SW480 (cell line): ENCODE measurements at places on chromosomes 2 and 18.

DNA sequence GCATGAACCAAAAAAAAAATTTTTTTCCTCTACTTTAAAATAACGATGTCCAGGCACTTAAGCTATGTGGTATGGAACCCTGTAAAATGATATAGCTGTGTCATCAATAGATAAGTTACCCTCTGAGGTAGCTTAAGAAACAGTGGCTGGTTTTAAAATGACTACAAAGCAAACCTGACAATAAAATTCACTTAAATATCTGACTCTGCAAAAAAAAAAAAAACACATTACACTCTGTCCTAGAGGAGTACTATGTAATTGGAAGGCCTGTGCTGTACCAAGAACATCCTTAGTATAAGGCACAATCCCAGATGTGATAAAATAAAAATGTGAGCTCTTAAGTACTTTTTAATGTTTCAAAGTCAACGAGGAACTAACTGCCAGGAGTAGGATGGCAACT is 322.4 kb downstream of the ALK start:
- no peak for DNase-seq

DNA sequence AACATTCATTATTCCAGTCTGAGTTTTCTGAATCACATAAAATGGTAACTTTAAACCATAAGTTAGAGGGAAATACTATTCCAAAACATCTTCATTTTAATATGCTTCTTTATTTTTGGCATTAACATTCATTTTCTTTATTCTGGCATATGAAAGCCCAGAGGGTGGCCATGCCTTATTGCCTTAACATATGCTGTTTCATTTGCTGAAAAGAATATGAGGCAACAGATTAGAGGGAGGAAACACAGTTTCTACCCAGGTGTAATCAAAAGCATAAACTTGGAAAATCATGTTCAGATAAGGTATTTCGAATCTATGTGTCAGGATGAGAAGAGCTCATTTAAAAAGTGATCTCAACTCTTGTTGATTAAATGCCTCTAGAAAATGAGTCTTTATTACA is 379.9 kb upstream of the DSEL start:
- DNase-seq: no peak

- DNase-seq: peak; percentile 66
Observed at GRCh38 chr18:34707670-34708069, 2.4 kb upstream of the DTNA start.

GRCh38 chr2:240387325-240387668 is 48.2 kb upstream of the GPC1 start:
- no peak for DNase-seq

- no peak for DNase-seq
Observed at GRCh38 chr2:129793431-129793902, 186.0 kb upstream of the RAB6C start.

DNA sequence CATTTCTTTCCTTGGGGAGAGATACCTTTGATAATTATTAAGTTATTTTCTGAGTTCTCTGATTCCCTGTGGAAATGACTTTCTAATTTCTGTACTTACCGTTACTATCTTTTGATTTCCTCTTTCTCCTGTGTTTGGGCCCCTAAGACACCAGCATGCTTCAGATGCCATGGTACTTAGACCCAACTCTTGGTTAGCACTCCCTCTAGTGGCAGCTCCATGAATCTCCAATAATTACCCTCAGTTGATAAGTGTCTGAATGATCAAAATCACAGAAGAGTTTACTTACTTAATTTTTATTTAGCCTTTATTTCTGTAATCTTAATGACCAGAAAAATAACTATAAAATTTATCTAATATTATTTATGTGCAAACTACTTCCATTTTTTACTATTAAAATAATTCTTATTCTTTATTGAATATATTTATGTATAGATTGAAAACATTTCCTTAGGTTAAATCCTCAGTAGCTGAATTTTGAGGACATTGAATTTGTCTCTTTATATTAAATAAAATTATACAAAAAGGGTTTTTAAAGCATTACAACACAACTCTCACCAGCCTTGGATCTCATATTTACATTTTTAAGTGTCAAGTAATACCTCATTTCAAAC is 300.4 kb downstream of the KCNS3 start:
- DNase-seq: peak; percentile 49

- no peak for DNase-seq
Observed at GRCh38 chr2:180507028-180507427, 473.4 kb upstream of the UBE2E3 start.

- DNase-seq: no peak
Observed at GRCh38 chr18:57754577-57755338, 48.4 kb downstream of the ATP8B1 start.

DNA sequence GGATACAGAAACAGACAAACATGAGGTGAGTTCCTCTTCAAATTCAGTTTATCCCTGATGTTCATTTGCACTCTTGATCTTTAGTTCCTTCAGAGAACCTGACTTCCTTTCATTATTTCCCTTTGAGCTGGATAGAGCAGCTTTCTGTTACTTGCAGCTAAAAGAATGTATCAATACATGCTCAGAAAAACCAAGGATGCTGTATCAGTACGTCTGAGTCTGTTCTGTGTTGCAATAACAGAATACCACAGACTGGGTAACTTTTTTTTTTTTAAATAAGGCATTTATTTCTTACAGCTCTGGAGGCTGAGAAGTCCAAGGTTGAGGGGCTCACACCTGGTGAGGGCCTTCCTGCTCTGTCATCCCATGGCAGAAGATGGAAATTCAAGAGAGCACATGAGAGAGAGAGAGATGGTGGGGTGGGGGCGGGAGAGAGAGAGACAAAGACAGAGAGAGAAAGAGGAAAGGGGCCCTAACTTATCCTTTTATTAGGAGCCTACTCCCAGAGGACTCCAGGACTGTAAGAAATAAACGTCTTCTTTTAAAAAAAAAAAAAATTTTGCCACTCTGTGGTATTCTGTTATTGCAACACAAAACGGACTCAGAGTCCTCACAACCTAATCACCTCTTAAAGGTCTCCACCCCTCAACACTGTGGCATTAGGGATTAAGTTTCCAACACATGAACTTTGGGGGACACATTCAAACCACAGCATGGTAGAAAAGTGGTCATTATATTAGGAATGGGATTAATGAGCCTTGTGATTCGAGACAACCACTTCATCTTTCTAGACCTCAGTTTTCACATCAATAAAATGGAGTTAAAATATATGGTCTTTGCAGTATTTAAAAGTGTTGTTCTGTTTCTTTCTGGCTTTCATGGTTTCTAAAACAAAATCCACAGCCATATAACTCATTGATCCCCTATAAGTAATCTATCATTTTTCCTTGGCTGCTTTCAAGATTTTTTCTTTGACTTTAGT is 18.4 kb upstream of the SELENOI start:
- DNase-seq: no peak

GRCh38 chr2:76752506-76752905 is 769.7 kb downstream of the LRRTM4 start:
- no peak for DNase-seq

GRCh38 chr18:45462179-45462578 is 153.1 kb upstream of the SLC14A2 start:
- DNase-seq: no peak

DNA sequence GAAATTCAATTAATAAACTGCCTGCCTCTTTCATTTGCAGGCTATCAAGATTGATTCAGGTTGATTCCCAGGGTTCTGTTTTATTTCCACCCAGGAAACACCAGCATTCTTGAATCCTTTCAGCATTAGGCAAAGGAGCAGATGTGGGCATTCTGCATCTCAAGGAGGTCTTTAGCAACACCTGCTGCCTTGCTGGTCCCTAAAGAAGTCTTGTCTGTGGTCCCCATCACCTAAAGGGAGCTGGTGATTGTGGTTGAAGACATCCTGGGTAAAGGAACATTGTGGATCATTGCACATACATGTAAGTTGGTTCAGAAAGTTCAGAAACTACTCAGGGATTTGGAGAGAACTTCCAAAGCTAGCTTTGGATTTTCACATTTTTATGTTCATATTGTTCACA is 78.3 kb downstream of the EVA1A start:
- no peak for DNase-seq

GRCh38 chr2:208358758-208359631 is 47.6 kb upstream of the PTH2R start:
- DNase-seq: no peak

- DNase-seq: no peak
Observed at GRCh38 chr2:7609974-7610373, 692.8 kb downstream of the RNF144A start.

DNA sequence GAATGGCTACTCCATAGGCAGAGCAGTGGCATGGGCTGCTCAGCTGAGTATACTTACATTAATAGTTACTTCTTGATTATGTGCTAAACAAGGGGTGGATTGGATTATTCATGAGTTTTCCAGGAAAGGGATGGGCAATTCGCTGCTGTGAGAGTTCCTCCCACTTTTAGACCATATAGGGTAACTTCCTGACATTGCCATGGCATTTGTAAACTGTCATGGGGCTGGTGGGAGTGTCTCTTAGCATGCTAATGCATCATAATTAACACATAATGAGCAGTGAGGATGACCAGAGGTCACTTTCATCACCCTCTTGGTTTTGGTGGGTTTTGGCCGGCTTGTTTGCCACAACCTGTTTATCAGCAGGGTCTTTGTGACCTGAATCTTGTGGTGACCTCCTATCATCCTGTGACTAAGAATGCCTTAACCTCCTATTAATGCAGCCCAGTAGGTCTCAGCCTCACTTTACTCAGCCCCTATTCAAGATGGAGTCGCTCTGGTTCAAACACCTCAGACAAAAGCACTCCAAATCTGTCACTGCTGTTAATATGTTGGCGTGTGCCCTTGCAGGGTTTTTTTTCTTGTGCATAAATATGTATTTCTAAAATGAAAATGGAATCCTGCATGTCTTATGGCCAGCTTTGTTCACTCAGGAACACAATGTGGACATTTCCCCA is 56.0 kb downstream of the CYBRD1 start:
- DNase-seq: no peak

DNA sequence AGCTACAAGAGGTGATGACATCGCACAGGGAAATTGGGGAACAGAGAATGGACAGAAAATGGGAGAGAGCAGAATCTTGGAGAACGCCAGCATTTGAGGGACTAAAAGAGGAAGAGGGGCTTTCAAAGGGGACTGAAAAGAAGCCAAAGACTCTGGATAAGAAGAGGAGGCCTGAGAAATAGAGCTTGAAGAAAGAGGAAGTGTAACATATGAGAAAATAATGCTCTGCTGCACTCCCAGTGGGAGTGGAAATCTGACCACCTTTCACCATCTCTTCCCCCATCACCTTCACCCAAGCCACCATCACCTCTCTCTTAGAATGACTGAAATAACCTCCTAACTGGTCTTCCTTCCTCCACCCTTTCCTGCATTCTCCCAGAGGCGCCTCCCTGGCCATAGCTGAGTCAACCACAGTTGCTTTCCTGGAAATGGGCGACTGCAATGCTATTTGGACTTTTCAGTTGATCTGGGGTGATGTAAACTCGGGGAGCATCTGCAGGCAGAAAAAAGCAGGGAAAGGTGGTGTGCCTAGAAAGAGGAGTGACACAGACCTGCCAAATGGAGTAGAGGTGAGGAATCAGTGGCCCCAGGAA is 16.8 kb downstream of the CXCR1 start:
- no peak for DNase-seq

DNA sequence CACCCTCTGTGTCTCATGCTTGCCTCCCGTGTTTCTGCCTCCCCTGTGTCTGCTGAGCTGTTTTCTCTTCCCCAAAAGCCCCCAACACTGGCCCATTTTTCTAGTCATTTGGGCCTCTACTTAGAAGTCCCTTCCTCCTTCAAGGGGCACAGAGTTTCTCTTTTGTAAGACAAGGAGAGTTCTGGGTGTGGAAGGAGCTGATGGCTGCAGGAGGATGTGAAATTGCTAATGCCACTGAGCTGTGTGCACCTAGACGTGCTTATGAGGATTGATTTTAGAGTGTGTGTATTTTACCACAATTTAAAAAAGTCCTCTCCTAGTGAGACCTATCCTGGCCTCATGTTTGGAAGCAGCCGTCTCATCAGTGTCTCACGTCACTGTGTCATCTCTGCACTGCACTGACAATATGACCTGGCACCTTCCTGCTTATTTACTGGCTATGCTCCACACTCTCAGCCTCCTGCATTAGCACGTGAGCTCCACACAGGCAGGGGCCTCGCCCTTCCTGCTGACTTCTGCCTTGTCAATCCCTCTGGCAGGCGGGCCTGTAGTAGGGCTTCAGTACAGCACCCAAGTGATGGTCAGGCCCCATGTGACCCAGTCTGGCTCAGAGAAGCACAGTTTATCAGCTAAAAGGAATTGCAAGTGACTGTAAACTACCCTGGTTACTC is 8.0 kb upstream of the MBP start:
- DNase-seq: no peak

- no peak for DNase-seq
Observed at GRCh38 chr18:60936101-60936500, 397.1 kb upstream of the CDH20 start.

GRCh38 chr2:65367524-65367923 is 64.9 kb downstream of the SPRED2 start:
- peak; percentile 45 for DNase-seq

- DNase-seq: peak; percentile 59
Observed at GRCh38 chr2:56009758-56010458, 86.3 kb upstream of the EFEMP1 start.

- no peak for DNase-seq
Observed at GRCh38 chr18:26181343-26181826, 44.9 kb upstream of the TAF4B start.

GRCh38 chr18:9366126-9366714 is 31.6 kb downstream of the TWSG1 start:
- no peak for DNase-seq

GRCh38 chr18:68288408-68288807 is 426.5 kb downstream of the TMX3 start:
- no peak for DNase-seq

GRCh38 chr2:170971071-170971470 is 42.0 kb downstream of the GORASP2 start:
- DNase-seq: no peak

DNA sequence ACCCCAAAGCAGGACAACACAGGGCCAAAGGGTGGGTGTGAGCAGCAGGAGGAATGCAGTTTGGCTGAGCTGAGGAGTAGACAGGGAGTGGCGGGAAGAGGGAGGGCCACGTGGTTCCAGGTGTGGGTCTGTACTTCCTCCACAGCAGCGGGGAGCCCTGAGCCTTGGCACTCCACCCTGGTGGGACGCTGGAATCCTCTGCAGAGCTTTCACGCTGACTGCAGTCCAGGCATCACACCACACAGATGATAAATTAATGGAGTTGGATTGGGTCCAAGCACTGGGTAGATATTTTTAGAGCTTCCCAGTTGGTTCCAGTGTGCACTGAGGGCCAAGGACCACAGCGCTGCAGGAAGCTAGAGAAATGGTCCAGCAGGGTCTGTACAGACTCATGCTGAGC is 67.0 kb upstream of the TMEM200C start:
- DNase-seq: no peak

GRCh38 chr2:216761133-216761532 is 65.8 kb upstream of the IGFBP5 start:
- no peak for DNase-seq

- DNase-seq: no peak
Observed at GRCh38 chr2:127893494-127893893, 7.7 kb upstream of the AMMECR1L start.

- no peak for DNase-seq
Observed at GRCh38 chr2:104888489-104889258, 34.8 kb downstream of the POU3F3 start.
